ENCODE measurements at places on chromosomes 2 and 18.
A peak's percentile ranks its signal among the peaks of the same experiment; 100 is the strongest.

DNA sequence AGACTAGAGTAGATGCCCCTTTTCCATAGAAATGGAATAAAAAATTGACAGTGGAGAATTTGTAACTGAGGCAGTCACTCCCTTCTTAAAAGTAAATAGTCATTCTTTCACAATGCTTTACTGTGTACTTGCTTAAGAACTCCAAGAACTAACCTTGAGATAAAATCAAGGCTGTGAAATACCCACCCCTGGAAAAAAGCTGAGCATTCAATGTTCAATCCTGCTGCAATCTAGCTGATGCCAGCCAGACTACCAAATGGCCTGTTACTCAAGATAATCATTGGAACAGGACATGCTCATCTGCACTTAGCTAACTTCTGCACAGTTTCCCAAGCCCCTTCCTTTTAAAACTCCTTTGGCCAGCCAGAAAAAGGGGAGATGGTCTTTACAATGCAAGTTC is 367.4 kb upstream of the GULP1 start:
- DNase-seq: no peak

- DNase-seq: no peak
These were observed 8.2 kb downstream of the SERPINB7 start for GRCh38 chr18:63783394-63783793.

GRCh38 chr2:39625927-39626270 is 39.8 kb upstream of the TMEM178A start:
- no peak for DNase-seq

DNA sequence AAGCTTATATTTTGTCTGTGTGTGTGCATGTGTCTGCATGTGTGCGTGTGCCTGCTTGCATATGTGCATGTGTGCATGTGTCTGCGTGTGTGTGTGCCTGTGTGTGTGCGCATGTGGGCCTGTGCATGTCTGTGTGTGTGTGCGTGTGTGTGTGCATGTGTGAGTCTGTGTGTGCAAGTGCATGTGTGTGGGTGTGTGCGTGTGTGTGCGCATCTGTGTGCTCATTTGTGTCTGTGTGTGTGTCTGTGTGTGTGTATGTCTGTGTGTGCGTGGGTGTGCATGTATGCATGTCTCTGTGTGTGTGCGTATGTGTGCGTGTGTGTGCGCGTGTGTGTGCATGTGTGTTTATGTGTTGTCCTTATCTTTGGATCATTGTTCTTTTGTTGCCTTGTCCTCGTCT is 56.8 kb downstream of the DSC3 start:
- no peak for DNase-seq

GRCh38 chr18:74785632-74786031 is 188.0 kb downstream of the ZNF407 start:
- DNase-seq: no peak

GRCh38 chr2:8633186-8633734 is 48.6 kb upstream of the ID2 start:
- DNase-seq: no peak

DNA sequence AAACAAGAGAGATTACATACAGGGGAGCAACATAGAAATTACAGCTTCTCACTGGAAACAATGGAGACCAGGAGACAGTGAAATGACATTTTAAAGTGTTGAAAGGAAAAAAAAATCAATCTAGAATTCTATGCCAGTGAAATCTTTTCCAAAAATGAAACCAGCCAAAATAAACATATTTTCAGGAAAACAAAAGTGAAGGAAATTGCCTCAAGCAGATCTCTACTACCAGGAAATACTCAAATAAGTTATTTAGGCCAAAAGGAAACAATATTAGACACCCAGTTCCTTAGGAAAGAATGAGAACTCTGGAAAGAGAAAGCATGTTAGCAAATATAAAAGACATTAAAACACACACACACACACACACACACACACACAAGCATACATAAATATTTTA is 339.9 kb upstream of the NCKAP5 start:
- DNase-seq: no peak

GRCh38 chr2:11667866-11668637 is 1.9 kb downstream of the NTSR2 start:
- no peak for DNase-seq

GRCh38 chr18:54392543-54393023 is 34.9 kb downstream of the C18orf54 start:
- DNase-seq: peak; percentile 83

DNA sequence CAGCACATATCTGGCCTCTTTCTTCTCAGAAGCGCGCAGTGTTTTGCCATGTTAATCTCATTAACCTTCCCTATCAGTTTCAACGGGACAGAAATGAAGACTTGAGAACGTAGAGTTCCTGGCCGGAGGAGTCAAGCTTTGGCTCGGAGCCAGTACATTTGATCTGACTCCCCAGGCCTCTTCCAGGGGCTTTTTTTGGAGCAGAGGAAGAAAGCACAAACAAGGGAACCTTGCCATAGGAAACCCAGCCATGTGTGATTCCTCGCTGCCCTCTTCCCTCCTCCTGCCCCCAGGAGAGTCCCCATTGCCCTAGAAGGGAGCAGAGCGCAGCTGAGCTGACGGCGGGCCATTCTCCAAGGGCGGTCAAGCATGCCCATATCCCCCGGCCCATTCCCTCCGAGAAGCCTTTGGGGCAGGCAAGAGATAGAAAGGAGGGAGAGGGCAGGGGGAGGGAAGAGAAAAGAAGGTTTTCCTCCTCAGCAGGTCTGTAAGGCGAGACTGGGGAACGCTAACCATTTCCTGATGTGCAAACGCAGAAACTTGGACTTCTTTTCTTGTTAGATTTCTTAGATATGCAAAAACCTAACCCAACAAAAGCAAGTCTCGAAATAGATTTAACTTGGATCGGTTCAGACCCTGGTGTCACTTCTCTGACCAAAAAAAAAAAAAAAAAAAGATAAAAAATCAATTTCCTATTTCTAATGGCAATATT is 63.7 kb upstream of the POU3F3 start:
- peak; percentile 13 for DNase-seq

- DNase-seq: no peak
These were observed 94.8 kb downstream of the RAPGEF4 start for GRCh38 chr2:172830482-172830881.

DNA sequence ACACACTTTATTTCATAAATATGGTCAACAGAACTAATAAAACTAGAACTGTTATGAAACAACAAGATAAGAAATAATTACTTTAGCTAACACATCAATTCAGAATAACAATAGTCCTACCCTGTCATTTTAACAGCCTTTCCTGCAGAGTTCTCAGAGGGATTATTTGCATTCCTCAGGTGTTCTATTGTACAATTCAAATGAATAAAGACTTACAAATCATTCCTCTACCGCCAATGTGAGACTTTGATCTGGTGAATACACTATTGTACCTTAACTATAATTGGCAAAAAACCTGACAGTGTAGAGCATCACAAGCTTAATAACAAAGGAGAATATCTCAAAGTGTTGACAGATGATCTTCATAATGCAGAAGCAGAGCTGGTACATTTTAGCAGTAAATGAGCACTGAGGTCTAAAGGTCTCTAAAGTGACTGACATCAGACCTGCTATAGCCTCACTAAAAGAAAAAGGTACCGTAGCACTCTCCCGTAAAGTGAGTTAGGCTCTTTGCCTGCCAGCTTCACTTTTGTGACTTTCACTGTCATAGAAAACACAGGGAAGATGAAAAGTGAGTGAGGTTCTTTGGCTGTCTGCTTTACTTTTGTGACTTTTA is 118.8 kb upstream of the SP3 start:
- DNase-seq: no peak

GRCh38 chr18:55245211-55245614 is 286.0 kb upstream of the CCDC68 start:
- no peak for DNase-seq

DNA sequence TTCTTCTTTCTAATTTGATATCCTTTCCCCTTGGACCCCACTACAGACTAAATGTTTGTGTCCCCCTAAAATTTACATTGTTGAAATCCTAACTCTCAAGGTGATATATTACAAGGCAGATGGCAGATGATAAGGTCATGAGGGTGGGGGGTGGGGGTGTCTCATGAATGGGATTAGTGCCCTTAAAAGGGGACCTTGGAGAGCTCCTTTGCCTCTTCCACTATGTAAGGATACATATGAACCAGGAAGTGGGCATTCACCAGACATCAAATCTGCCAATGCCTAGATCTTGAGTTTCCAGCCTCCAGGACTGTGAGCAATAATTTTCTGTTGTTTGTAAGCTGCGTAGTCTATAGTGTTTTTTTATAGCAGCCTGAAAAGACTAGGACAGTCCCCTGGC is 89.1 kb downstream of the PLA2R1 start:
- no peak for DNase-seq

- no peak for DNase-seq
These were observed 26.2 kb upstream of the INSIG2 start for GRCh38 chr2:118062048-118062447.

DNA sequence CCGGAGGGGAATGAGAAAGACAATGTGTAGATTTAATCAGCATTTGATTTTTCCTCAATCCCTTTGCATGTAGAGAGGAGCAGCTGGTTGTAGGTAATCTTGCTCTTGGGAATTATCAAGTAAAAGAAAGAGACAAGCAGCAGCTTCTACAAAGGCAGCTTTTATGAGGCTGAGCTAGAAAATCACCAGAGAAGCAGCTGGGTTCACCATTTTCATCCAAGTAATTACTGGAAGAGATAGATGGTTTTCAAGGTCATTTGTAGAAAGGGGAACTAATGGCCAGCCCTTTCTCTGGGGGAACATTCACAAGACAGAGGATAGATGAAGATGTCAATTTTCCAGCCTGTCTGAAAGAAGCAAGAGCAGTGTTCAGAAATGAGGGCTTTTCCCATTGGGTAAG is 113.0 kb downstream of the RND3 start:
- DNase-seq: no peak

DNA sequence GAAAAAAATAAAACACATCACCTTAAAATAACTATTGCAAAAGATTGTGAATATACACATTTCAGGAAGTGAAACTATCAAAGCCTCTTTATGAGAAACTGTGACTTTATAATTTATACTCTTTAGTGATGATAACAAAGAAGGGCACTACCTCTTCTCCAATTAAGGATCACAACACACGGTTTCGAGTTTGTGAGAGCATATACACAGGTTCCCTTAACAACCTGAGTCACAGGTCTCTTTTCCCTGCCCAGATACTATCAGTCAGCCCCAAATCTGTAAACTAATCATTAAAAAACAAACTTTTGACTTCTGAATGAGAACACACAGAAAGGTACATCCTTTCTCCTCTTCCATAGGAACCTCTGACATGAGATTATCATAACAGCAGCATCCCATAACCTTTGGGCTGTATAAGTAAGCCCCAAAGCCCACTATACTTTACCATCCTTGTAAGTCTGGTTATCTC is 44.9 kb downstream of the PTPN2 start:
- DNase-seq: no peak

- DNase-seq: no peak
These were observed 2.4 kb upstream of the CELF4 start for GRCh38 chr18:37567994-37568359.

DNA sequence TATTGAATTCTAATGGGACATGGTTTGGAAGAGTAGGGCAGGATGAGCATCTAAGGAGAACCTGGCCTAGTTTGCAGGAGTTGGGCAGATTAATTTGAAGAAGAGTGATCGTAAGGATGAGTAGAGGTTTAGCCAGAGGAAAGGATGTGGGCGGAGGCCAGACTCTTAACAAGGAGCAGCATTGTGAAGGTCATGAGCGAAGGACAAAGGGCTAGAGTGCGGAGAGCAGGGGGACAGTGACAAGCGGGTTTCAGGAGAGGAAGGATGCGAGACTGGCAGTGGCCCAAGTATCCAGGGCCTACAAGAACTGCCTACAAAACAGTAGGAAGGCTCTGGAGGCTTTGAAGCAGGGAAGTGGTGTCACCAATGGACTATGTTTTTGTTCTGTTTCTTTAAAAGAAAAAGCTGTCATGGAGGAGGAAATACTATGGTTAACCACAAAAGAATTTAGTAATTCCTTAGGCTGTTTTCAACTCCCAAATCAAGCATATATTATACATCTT is 20.1 kb downstream of the SLC66A3 start:
- DNase-seq: no peak

DNA sequence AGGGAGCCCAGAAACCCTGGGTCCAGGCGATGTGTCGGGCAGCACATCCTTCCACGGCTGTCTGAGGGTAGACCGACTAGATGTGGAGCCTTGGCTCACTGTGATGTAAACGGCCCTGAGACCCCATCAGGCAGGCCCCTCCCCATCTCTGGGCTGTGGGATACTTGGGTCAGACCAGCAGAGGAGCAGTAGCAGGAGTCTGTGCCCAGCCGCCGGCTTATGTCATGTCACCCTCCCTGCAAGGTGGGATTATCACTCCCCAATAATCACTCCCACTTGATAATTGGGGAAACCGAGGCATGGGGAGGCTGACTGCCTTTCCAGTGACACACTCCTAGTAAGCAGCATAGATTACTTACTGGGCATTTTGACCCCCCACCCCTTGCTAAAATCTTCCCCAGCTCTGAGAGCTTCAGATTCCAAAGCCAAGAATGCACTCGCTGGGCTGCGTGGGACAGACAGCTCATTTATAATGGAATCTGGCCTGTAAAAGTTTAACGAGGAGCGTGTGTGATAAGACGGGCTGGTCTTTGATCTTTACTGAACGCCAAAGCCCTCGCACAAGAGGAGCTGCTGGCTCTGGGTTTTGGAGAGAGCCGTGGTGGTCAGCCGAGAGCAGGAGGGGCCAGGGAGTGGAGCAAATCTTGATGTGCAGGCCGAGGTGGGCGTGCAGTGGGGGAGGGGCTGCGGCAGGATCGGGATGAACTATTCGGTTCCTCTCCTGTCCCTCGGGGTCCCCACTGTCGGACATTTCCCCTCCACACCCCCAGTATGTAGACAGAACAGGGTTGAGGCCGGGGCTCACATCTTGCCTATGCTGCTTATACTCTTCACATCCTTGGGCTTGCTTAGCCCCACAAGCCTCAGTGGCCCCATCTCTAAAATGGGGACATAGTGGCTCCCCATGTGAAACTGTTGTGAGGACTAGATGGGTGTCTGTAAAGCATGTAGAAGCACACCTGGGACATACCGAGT is 200.0 kb downstream of the GLI2 start:
- DNase-seq: peak; percentile 94

GRCh38 chr2:71929482-71929772 is 218.2 kb downstream of the CYP26B1 start:
- no peak for DNase-seq

GRCh38 chr18:31219395-31219794 is 56.7 kb upstream of the DSC1 start:
- DNase-seq: no peak

GRCh38 chr2:144493027-144493809 is 26.7 kb downstream of the ZEB2 start:
- DNase-seq: no peak

All from kidney glomerular epithelial cell (primary cell).